Activated T-helper 1 cell treated with anti-CD3 and anti-CD28 coated beads, Interleukin-2, amount 50 U/mL, for 16 hours (primary cell): ENCODE measurements at places on chromosomes 3 and 15.

GRCh38 chr15:97968380-97968779 is 7.9 kb downstream of the ARRDC4 start:
- no peak for DNase-seq

- DNase-seq, result no peak
These were observed 122.8 kb downstream of the RPLP1 start for GRCh38 chr15:69575387-69575786.

DNA sequence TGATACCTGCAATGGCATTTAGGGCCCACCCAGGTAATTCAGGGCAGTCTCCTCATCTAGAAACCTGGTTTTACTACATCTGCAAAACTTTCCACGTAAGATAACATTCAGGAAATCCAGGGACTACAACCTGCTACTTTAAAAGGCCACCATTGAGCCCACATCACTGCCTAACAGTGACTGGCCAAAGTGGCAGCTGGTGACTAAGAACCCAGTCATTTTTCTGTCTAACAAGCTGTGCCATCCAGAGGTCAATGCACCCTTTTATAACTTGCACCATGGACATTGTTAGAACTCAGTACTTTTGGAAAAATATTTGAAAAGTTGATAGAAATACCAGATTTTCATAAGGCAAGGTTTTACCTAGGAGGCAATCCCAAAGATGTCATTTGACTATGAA is 492.4 kb downstream of the OTOL1 start:
- DNase-seq, result no peak

DNA sequence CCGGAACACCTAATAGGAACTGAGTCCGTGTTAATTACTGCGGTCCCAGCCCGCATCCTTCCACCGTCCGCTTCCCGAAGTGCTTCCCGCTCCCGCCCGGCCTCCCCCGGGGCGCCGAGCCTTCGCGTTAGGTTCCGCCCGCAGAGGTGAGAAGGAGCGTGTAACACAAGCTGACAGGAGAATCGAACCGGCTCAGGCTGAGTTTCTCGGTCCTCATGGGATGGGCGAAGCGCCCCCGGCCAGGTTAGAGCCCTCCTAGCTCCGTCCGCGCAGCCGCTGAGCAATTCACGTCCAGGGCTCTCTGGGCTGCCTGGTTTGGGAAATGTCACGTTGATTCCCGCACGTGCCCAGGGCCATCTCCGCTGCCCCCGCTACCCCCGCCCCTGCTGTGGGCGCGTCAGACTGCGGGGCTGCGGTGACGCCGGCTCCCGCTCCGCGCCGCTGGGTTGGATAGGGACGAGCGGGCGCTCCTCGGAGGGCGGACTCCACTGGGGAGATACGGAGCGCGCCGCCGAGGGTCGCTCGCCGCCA is 954 bp downstream of the CLDN11 start:
- no peak for DNase-seq

GRCh38 chr15:101434032-101434920 is 55.2 kb downstream of the PCSK6 start:
- DNase-seq, result no peak

- DNase-seq, result no peak
These were observed 31.4 kb downstream of the SETMAR start for GRCh38 chr3:4334548-4334947.

GRCh38 chr15:101723171-101723873 is 951 bp downstream of the TARS3 start:
- DNase-seq, result no peak

DNA sequence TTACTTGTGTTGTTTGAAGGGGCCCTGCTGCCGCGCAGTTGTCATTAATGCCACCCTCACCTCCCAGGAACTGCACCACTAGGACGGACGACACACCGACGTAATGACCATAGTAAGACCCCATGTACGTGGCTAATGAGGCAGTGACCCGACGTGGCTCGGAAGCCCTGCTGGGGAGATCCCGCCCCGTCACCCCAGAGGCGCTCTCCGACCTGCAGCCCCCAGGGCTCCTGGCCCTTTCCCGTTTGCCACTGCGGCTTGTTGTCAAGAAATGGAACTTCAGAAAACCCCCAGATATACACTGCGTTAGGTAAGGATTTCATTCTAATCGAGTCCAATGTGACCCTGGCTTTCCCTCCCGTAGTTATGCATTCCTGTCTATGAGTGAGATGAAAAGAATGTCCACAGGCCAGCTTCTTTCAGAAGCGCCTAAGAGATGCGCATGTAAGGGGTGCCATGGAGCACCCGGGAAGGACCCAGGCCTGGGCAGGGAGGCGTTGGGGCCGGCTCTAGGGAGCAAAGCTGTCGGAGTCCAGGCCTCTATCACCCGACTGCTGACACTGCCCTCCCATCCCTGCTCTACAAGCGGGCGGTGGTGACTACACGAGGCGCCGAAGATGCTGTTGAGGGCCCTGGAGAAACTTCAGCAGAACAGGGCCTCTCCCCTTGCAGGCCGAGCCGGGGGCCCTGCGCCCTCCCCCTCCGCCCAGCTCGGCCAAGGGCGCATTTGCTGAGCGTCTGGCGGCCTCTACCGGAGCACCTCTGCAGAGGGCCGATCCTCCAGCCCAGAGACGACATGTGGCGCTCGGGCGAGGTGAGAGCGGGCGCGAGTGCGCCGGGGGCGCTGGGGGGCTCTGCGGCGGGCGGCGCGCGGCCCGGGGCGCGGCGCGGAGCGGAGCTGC is at the start of gene GABRA5:
GABRA5 (plus strand) TSS at position 765 of the 902 bp plus-strand sequence. CDS start 2,187 bp downstream, outside the sequence.
- DNase-seq, result no peak

- no peak for DNase-seq
These were observed 18.2 kb upstream of the ADPGK start for GRCh38 chr15:72801590-72802325.

DNA sequence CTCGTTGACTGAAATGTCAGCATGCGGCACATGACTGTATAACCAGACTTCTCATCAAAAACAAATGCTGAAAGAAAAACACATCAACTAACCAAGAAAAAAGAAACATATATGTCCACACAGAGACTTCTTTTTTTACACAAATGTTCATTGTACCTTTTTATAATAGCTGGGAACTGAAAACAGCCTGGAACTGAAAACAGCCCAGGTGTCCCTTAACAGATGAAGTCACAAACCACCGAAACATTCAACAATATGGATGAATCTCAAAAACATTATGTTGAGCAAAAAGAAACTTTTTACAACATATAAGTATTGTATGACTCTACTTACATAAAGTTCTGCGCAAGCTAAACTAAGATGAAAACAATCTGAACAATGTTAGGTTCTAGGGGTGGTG is 20.6 kb downstream of the UBE3A start:
- no peak for DNase-seq

- no peak for DNase-seq
These were observed 163.2 kb downstream of the SYNPR start for GRCh38 chr3:63441262-63441661.

- DNase-seq, result no peak
These were observed 148.5 kb upstream of the ICE2 start for GRCh38 chr15:60627298-60627943.

DNA sequence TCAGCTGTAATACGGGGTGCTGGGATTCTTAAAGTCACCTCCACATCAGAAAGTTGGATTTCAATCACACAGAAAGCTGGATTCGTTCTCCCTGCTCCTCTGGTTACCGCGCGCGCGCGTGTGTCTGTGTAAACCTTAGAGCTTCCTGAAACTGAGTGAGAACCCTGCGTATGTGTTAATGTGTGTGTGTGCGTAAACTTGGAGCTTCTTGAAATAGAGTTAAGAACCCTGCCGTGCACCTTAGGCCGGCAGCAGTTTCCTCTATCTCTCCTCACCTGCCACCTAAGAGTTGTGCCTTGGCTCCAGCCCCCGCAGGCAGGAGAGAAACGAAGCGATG is 531 bp downstream of the LZTFL1 start:
- no peak for DNase-seq

GRCh38 chr3:184126006-184126405 is 9.2 kb upstream of the EIF2B5 start:
- no peak for DNase-seq

DNA sequence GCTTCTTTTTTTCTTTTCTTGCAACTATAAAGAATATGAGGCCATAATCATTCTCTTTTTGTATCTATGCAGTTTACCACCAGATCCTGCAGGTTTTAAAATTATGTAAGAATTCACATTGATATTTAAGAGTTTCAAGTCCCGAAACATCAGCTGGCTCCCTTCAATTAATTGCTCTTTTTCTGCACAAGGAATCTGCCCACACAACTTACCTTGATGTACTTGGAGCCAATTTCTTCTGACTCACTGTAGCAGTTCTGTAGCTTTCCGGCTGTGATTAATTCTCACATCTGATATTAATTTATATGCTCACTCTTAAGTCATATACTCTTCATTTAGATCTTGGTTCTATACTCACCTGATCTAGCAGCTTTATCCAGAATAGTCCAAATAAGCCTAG is 781.8 kb downstream of the CADM2 start:
- DNase-seq, result no peak

DNA sequence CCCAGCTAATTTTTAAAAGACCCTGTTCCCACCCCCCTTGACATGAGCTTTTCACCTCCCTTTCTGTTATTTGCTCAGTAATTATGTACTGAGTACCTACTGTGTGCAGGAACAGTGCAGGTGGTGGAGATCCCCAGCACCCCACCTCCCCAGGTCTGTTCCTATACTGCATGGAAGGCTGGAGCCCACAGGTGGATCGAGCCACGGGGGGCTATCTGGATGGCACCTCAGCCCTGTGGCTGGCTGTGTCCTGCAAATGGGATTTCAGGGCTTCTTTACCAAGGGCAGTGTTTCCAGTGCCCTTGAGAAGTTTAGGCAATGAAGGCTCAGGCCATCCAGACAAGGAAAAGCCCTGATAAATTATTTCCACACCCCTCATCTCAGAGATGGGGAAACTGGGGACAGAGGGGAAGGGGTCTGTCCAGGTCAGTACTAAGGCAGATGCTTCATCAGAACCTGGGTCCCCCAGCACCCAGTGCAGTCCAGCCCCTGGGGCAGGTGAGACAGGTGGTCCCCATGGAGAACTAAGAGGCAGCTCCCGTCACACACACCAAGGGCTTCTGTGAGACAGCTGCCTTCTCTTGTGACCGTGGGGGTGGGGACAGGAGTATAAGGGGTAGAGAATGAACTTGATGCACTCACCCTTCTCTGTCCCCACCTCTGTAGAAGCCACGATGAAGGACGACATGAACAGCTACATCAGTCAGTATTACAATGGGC is 109.6 kb downstream of the ETFA start:
- no peak for DNase-seq

GRCh38 chr3:22421589-22421988 is 670.6 kb upstream of the ZNF385D start:
- no peak for DNase-seq

- DNase-seq, result no peak
These were observed 45.6 kb downstream of the CPN2 start for GRCh38 chr3:194305356-194306108.

DNA sequence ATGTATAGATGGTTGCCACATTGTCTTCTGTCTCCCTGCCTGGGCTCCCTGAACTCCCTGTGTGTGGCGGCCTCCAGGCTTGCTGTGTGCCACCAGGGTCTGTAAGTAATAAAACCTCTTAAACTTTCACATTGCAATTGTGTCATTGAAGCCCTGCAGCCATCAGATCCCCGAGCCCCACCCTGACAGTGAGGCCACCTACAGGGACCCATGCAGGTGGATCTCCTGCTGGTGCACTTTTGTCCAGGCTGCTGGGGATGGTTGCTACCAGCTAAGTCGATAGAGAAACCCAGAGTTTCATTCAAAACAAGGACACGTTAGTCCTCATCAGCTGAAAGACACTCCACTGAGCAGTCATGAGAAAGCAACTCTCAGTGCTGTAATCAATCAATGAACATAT is 133.6 kb upstream of the PRICKLE2 start:
- no peak for DNase-seq

DNA sequence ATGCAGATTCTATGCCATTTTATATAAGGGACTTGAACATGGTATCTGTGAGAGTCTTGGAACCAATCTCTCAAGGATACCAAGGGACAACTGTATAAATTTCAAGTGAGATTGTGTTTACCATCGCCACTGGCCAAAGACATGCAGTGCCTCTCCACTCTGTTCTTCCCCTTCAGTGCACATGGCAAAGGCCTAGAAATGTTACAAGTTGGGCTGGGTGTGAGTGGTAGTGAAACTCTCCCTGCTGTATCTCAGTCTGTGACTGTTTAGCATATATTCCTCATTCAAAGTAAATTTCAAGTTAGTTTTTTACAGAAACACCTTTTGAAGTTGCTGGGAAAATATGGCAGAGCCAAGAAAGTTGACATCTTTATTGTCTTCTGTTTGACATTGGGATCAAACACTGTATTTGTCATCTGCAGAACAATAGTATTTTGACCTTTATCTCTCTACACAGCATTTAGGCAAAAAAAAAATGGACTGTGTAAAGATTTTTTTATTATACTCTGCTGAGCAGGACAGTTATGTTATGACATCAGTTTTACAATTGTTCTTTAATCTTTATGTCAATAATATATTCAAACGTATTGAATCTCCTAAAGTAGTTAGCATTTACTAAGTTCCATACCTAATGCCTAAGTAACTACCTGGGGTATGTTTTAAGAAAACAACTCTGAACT is 101.4 kb downstream of the CCNL1 start:
- DNase-seq, result no peak
